Brain microvascular endothelial cell (primary cell): ENCODE measurements at places on chromosomes 6 and 20.

DNA sequence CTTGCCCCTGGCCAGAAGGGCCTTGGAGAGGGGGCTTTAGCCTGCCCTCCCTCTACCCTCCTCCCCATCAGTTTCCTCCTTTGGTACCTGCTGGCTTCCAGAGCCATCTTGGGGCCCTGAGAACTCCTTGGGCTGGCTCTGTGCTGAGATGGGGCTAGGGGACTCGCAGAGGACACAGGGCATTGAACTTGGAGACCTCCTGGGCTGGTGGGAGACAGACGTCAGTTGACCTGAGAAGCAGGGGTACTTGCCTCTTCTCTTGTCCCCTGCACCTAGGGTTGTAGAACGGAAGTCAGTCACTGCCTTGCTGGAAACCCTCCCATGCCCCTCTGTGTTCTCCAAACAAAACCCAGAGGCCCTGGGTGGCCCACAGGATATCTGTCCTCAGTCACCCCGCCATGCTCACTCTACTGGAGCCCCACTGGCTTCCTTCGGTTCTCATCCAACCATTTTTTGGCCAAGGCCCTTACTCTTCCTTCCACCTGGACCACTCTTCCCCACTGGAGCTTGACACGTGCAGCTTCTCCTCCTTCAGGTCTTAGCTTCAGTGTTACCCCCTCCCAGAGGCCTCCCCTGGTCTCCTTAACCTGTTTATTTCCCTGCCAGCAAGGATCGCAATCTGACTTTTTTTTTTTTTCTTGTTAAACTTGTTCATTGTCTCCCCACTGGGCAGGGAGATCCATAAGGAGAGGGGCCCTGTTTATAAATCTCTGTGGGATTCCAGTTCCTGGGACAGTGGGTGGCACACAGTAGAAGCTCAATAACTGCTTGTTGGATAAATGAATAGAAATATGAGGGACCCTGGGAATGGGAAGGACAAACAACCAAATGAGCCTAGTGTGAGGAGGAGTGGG lies 971 bp downstream of the RBCK1 start:
- DNase-seq: no peak

DNA sequence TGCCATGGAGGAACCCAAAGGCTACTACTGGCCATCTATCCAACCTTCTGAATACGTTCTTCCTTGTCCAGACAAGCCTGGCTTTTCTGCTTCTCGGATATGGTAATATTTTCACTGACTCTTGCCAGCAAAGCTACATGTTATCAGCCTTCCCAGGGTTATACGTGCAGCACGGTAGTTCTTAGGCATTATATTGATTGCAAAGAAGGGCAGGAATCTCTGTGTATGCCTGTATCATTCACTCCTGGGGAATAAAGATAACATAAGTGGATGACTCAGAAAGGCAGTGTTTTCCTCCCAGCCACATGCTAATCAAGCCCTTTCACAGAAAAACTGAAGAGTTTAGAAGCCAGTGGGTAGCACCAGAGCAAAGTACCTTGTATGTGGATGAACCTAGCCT lies 98.7 kb downstream of the ADGRG6 start:
- DNase-seq: peak; percentile 75

GRCh38 chr6:71197780-71198179 lies 90.8 kb upstream of the OGFRL1 start:
- DNase-seq: peak; percentile 63

DNA sequence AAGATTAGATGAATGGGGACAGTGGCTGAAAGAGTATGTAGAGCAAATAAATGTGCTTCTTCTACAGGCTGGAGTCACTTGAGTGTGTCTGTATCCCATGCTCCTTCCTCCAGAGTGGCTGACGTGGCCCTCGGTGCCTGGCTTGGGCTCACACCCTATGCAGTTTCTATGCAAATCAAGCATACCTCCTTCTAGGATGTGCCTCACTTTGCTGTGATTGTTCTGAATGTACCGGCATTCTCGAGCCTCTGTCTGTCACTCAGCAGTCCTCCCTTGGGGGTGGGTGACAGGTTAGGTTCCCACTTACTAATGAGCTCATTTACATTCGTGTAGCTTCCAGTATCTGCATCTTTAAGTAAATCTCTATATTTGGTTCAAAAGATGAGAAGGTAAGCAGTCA lies 55.1 kb upstream of the HDDC2 start:
- DNase-seq: no peak

- DNase-seq: no peak
Observed at GRCh38 chr6:102641426-102641825, 1247.9 kb downstream of the GRIK2 start.

GRCh38 chr6:109511832-109512231 lies 28.8 kb upstream of the ZBTB24 start:
- peak; percentile 61 for DNase-seq

- peak; percentile 51 for DNase-seq
Observed at GRCh38 chr6:144331491-144331969, 46.4 kb downstream of the UTRN start.

DNA sequence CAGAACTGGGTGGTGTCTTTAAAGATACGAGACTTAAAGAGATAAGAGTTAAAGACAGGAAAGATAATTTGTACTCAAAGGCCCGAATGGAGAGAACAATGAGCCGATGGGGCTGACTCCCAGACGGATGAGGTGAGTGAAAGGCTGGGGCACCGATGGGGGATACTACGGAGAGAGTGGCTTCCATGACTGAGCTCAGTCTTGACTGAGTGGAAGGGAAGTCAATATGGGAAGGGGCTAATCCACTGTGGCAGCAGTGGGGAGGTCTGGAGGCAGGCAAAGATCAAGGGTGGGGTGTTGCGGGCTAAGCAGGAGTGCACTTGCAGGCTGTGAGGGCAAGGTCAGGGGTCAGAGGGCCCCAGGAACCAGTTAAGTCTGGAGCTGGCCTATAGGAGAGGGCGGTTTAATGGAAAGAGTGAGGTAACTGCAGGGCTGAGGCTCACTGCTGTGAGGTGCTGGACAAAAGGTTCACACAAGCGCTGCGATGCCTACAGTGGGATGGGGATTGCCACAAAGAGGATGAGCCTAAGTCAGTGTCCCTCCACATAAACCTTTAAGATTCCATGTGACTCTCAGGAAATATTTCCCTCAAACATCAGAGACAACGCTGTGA lies 42.1 kb downstream of the FAXC start:
- no peak for DNase-seq

GRCh38 chr6:147509891-147510290 lies 1.4 kb downstream of the SAMD5 start:
- no peak for DNase-seq

DNA sequence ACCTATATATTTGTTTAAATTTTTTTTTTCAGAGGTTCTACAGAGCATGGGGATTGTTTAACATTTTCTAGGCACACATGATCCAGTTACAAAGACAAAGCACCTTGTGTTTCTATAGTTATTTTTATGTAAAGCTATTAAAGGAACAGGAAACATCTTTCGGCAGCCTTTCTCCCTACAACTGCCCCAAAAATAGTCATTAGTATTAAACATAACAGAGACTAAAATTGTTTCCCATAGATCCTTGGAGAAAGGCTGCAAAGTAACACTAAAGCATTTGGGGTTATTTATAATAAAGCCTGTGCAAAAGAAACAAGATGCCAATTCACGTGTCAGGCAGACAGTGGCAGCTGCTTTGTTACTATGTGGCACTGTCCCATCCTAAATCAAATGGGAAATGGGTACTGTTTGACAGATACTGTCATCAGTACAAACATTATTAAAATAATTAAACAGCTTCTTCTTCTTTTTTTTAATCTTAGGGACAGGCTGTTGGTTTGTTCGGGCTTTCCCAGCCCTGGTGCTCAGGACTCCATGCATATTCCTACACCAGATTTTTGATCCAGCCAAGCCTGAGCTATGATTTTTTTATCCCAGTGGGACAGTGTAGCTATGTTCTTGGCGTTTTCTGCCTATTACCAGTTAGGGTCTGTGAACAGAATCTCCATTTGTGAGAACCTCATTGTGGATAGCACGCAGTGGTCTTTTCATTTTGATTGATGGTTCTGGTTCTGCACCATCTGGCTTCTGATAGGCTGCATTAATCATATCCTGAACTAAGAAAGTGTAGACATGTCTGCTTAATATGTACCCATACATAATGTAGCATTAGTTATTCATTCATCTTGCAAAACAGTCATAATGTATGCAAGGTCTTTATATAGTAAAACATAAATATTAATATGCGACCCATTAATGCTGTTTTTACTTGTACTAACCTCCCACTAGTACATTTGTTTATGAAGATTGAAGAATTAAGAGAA lies 460.4 kb upstream of the SOX4 start:
- peak; percentile 1 for DNase-seq

DNA sequence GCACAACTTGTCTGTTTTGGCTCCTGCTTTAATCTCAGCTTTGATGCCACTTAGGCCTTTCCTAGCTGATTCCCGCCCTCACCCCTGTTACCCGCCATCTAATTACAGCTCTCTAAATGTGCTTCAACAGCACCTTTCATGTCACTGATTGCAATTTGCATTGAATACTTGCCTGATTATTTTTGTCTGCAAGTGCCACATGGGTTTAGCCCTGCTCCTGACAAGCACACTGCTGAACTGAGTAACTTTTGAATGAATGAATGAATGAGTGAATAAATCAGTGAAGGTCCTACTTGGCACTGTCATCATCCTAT lies 591 bp upstream of the DCBLD1 start:
- no peak for DNase-seq

DNA sequence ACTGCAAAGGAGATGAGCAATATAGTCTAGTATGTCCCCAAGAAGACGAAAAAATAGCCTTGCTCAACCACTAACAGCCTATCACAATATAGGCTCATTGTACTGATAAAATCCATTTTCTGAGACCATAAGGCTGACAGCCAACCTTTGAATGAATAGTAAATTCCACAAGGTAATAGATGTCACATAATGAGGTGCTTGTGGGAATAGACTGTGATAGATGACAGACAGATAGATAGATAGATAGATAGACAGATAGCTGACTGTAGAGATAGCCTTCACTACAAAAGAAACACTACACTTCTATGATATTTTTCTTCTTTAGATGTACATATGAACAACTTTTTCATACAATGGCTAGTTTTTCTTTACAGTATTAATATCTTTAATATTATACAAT lies 760.3 kb upstream of the NRSN1 start:
- peak; percentile 6 for DNase-seq

DNA sequence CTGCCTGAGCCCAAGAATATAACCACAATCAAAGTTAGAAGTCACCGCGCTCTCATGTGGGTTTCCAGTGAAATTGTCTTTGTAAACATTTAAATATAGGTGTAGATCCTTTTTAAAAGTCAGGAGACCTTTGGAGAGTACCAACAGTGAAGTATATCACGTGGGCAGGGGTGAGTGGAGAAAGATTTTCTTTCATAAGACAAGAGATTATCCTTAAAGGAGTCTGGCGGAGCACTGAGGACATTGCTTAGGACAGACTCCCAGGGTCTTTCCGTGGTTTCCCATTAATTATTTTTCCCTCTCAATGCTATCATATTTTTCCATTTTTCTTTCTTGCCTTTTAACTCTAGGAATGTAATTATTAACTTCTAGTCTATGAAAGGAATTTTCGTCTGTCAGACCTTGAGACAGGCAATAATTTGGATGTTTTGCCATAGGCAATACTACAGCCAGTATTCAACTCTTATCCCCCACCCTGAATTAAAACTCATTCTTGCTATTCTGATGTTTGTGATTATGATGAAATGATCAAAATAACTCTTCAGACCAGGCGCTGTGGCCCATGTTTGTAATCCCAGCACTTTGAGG lies 31.4 kb downstream of the DCBLD1 start:
- no peak for DNase-seq

DNA sequence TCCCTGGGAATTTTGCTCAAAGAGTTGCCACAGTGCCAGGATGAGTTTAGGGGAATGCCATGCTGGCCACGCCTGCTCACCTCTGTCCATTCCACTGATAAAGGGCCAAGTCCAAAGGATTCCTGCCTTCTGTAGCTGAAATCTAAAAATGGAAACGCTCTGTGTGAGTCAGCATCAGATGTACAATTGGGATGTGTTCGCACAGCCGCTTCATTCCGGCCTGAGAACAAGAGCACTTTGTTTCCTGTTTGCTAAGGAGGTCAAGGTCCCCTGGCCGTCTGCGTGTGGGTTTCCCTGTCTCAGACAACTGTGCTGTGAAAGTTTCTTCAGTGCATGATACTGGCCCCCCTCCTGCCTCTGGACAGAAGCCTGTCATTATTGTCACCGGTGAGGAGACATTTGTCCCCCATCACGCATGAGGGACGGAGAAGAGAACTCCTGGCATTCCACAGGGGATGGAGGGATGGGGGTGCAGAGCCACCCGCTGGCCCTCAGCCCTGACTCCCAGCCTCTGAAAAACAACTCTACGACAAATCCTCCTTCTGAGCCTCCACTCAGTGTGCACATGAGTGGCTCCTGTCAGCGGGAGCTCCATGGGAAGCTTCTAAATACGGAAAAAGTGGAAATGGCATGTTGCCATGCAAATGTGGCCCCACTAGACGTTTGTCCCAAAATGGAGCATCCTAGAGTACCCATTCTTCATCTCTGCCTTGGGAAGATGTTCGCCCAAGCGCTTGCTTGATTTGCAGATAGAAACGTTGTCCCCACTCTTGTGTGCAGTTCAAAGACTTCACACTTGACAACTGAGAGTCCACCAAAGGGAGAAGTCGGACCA lies 143.5 kb upstream of the AFDN start:
- peak; percentile 93 for DNase-seq

DNA sequence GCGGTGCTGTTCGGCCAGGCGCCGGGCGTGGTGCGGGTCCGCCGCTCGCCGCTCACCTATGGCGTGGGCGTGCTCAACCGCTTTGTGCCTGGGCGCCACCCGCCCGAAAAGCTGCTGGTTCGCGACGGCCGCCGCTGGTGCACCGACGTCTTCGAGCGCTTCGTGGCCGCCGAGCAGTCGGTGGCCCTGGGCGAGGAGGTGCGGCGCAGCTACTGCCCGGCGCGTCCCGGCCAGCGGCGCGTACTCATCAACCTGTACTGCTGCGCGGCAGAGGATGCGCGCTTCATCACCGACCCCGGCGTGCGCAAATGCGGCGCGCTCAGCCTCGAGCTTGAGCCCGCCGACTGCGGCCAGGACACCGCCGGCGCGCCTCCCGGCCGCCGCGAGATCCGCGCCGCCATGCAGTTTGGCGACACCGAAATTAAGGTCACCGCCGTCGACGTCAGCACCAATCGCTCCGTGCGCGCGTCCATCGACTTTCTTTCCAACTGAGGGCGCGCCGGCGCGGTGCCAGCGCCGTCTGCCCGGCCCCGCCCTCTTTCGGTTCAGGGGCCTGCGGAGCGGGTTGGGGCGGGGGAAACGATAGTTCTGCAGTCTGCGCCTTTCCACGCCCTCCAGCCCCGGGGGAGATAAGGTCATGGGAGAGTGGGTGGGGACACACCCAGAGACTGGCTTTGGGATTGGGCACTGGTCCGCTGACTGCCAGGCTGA lies 15.7 kb downstream of the ADISSP start:
- no peak for DNase-seq
